ENCODE measurements at places on chromosomes 16 and 17.

GRCh38 chr17:4843321-4844000 is 10.3 kb downstream of the MINK1 start:
- no peak for DNase-seq

- DNase-seq = no peak
Observed at GRCh38 chr17:47847341-47848197, 3.4 kb downstream of the SP6 start.

- DNase-seq = no peak
Observed at GRCh38 chr17:76427501-76428231, 25.3 kb downstream of the UBE2O start.

DNA sequence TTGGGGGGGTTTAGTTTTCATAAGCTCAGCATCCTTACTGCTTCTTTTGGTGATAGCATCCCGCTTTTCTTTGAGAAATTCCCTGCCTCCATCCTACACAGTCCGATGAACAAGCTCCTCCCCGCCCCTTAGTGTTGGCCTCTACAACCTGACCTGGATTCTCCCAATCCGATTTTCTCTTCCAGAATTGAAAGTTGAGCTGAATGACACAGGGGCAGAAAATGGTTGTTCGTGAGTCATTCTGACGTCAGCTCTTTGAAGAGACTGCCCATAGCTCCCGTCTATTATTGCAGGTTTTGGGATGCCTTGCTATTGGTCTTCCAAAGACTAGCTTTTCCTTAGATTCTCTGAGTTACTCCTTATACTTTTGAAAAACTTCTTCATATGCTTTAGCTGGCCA is 279.7 kb downstream of the SLC39A11 start:
- no peak for DNase-seq

DNA sequence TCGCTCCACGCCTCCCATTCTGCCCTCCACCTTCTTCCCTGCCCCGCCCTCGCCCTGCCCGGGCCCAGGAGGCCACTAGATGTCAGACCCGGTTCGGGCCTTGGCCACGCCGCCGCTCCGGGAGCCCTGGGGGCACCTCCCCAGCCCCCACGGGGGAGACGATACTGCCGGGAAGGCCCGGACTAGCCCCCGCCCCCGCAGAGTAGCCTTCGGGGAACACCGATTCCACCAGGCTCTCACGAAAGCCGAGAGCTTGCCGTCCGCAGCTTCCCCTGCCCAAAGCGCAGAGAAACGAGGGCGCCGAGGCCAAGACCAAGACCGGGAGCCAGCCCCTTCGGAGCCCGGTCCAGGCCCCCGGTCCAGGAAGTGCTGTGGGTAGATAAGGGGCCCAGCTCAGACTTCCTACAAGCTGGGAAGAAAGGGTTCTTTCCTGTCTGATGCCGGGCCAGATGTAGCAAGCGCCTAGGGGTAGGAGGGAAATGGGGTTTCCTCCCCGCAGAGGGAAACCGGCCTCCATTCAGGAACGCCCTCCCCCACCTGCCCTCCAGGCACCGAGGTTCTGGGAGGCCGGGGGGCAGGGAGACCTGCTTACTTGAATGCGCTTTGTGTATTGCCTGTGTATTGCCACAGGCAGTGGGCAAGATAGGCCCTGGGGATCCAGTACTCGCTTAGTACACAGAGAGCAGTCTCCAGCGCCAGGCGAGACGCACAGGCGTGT is 806 bp upstream of the CYB561 start:
- DNase-seq = no peak

- DNase-seq = no peak
Observed at GRCh38 chr16:69798466-69798865, 36.3 kb downstream of the WWP2 start.

DNA sequence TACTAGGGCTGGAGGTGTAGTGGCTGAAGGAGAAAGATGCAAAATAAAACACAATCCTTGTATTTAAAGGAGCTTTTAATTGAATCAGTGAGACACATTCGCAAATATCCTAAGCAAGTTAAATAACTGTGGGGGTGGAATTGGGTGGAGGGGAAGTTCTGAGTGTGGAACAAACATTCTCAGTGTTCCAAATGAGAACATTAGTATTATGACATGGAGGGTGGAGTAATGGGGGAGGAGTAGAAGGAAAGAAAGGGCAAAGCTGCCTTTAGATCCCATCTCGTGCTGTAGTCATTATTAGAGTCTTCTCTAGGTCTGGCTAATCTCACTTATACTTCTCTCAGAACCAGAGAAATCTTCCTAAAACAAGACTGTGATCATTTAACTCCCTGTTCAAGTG is 169.7 kb downstream of the ANKFN1 start:
- DNase-seq = no peak

DNA sequence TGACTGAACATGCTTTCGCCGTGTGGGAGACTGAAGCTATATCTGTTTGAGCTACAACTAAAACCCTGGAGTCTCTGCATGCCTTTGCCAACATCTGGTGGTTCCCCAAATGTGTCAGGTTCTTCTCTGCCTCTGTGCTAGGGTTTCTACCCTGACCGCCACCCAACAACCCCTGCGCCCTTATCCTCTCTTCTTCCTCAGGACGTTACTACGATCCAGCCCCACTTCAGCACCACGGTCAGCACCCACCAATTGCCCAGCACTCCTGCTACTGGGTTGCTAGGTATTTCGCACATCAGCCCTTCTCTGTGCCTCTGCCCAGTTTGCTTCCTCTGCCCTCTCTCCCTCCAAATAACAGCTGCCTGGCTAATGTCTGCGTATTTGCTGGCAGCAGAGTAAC is 106.3 kb upstream of the HSBP1 start:
- no peak for DNase-seq

- DNase-seq = no peak
Observed at GRCh38 chr17:76550712-76551615, 11.1 kb downstream of the PRCD start.

DNA sequence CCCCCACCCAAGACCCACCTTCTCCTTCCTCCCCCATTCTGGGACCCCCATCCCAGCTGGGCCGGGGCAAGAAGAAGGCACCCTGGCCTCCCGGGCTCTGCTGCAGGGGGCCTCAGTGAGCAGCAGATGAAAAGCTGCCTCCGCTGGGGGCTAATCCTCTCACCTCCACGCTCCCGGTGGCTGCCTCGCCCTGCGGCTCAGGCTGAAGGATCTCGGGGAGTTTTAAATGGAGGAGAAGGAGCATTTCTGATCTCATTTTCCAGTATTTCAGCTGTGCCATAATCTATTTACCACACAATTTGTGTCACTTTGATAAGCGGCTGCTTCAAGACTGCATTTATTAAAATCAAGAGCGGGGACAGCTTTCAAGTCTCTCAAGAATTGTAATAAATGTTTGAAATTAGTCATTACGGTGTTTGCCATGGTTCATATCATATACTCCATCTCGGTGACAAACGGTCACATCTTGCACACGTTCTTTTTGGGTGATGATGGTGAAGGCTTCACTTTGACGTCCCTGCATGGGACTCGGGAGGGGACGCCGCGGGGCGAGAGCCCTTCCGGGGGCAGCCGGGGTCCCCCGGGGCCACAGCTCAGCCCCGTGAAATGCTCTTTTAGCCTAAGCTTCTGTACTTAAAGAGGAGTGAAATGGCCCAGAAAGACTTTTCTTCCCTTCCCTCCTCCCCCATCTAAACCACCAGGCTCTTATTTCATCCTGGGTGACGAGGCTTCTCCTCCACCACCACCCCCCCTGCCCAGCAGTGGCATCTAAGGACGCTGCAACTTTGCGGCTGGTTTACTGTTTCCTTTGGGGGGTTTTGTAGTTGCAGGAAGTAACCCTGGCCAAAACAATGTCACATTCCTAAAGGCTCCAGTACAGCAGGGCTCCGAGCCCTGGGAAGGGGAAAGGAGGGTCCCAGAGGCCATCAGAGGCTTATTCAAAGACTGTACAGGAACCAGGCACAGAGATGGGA is 313.1 kb upstream of the TNRC6C start:
- DNase-seq = peak; percentile 41

GRCh38 chr16:53841884-53842283 is 137.9 kb downstream of the FTO start:
- DNase-seq = no peak

- no peak for DNase-seq
Observed at GRCh38 chr17:79109584-79109983, 35.0 kb downstream of the ENGASE start.

GRCh38 chr17:21816592-21817567 is 124.6 kb downstream of the KCNJ18 start:
- DNase-seq = no peak

- no peak for DNase-seq
Observed at GRCh38 chr16:80583466-80583865, 42.7 kb downstream of the DYNLRB2 start.

- DNase-seq = no peak
Observed at GRCh38 chr16:54493061-54493460, 206.5 kb upstream of the IRX3 start.

DNA sequence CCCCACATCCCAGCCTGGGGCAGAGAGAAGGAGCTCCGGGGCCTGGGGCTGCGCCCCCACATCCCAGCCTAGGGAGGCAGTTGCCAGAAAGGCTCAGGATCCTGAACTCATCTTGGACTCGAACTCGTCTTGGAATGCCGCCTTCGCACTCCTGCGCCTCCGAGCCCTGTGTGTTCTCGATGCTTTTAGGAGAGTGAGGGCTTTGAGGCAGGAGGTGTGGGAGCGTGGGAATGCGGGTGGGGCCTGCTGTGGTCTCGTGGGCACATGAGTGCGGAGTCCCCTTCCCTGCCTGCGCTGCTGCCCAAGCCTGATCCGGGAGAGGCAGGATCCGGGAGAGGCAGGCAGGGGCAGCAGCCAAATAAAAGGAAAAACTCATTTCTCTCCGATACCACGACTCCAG is 1.2 kb downstream of the BHLHA9 start:
- no peak for DNase-seq

DNA sequence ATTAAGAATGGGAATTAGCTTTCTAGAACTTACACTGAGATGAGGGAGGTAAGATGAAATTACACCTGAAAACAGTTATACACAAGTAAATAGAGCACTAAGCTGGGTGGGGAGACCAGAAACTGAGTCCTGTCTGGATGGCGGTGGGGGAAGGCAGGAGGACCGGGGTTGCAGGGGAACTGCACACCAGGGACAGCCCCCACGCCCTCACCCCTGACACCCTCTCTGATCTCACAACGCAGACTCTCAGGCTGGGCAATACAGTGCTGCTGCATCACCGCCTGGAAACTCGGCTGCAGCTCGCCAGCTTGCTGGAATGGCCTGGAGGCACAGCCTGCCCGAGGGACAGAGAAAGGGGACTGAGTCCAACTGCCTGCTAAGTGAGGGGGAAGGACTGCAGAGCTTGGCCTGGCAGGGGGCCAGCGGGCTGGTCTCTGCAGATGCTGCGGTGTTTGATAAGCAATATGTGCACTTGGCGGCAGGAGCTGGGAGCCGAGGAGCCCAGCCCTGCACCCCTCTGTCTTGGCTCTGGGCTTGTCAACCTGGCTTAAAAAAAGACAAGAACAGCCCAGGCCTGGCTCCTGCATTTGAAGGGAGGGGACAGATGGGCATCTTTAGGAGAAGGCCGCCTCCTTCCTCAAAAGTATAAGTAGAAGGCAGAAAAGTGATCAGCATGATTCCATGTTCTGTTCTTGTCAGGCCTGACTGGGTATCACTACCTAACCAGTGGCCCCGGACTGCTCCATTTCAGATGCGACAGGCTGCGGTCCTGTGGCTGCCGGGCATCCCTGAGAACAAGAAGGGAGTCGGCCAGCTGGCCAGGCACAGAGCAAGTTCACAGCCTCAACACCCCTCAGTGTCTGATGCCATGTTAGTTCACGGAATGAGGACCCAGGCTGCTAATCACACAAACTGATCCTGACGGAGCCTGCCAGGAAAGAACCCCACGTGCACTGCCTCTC is 30.2 kb downstream of the SPHK1 start:
- DNase-seq = no peak

DNA sequence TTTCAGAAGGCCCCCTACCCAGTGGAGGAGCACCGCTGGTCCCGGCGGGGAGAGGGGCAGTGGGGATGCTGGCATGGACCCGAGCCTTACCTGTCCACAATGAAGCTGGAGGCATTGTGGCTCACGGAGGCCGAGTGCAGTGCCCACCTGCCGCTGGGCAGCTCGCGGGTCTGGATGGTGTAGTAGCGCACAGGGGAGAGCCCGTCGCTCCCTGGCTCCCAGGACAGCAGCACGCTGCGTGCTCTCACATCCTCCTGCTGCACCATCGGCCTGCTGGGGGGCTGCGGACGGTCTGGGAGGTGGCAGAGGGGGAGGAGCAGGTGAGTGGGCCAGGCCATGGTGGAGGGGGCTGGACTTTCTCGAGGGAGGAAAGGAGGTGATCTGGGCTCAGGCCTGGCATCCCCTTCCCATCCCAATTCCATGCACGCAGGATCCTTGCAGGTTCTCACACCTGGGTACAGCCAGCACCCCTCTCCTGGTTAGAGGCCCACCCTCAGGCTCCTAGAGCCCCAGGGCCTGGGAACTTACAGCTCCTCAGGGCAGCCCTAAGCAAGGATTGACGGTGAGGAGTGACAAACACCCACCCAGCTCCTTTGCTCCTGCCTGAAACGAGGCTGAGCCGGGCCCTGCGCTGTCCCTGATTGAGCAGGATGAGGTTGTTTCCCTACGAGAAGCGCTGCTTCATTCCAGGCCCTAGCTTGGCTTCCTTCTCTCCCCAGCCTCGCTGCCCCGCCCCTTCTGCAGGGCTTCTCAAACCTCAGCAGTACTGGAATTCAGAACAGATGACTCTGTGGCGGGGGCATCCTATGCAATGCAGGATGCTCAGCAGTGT is 76.2 kb upstream of the CDC42EP4 start:
- no peak for DNase-seq

DNA sequence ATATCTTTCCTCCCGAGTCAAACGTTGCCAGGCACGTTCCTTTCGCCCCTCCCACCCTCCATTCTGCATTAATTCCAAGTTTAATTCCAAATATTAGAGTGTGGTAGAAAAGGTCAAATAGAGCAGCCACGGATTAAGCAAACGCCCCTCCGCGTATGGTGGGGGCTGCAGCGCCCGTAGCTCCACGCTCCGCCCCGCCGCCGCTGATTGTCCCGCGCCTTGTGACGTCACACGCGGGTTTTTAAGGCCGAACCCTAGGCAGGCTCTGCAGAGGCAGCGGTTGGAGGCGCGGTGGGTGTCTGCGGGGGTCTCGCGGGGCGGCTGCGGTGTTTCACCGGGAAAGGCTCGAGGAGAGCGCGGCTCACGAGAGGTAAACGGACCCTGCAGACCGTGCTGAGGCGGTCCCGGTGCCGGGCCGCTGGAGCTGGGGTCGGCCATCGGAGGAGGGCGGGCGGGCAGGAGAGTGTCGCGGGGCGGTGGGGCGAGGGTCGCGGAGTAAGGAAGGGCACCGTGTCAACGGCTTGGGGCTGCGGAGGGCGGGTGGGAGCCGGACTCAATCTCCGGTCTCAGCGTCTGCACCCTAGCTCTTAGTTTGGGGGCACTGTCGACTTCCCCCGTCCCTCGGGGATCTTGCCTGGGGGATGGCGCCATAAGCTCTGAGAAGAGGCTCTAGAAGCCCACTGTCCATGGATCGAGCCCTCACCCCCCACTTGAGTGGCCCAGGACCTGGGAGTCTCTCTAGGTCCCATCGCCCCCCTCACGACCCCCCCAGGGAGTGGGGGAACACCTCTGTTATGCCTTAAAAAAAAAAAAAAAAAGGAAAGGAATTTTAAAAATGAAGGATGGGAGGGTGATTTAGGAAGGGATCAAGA is at the start of gene ARL4D:
Gene ARL4D, plus strand, starts transcription at position 270 of the 872 bp plus-strand sequence. CDS start 740 bp downstream, outside the sequence.
- peak; percentile 68 for DNase-seq

Measured in activated gamma-delta T cell treated with anti-CD3 and anti-CD28 coated beads, Interleukin-2, amount 50 U/mL, for 16 hours (primary cell).